ENCODE measurements at places on chromosomes 5 and 9. TPM values are rescaled to one million over a fixed set of nuclear protein-coding genes. Genes with fewer than 3 reads are reported as not detected.

AK8 gene
- total RNA-seq = 0.85 TPM

PGGT1B gene
- 21.1 TPM for total RNA-seq

CEMIP2 gene
- 278 TPM for total RNA-seq

PCDHGB4 gene
- total RNA-seq = 18.0 TPM

RGS3 gene
- 252 TPM for total RNA-seq

C5orf63 gene
- total RNA-seq = 2.3 TPM
